ENCODE measurements at places on chromosomes 11 and 22. TPM values are rescaled to one million over a fixed set of nuclear protein-coding genes. Genes with fewer than 3 reads are reported as not detected.

ZDHHC13 gene
- 25.1 TPM for total RNA-seq

TAF10 gene
- total RNA-seq, result 156 TPM

SMTNL1 gene
- not detected for total RNA-seq

CD6 gene
- total RNA-seq, result 368 TPM

- no peak for DNase-seq
Observed at GRCh38 chr11:4891996-4892640, 10.4 kb downstream of the OR51T1 start.

All from activated CD4-positive, alpha-beta T cell treated with anti-CD3 and anti-CD28 coated beads, Interleukin-2, amount 10 ng/mL, durations not matched to agents 7 days and 5 days (primary cell).